Right ventricle myocardium inferior (tissue), 1 donor: ENCODE measurements at places on chromosomes 4 and X. TPM values are rescaled to one million over a fixed set of nuclear protein-coding genes. Genes with fewer than 3 reads are reported as not detected.

The C4orf36 gene
- 0.78 TPM for total RNA-seq

The DGKK gene
- total RNA-seq = not detected

The BST1 gene
- total RNA-seq = 3.8 TPM

The NLGN3 gene
- 0.49 TPM for total RNA-seq

The TMA16 gene
- total RNA-seq = 9.6 TPM

The TTC29 gene
- total RNA-seq = not detected
